ENCODE measurements at places on chromosomes 2 and 18. TPM values are rescaled to one million over a fixed set of nuclear protein-coding genes. Genes with fewer than 3 reads are reported as not detected.

DNA sequence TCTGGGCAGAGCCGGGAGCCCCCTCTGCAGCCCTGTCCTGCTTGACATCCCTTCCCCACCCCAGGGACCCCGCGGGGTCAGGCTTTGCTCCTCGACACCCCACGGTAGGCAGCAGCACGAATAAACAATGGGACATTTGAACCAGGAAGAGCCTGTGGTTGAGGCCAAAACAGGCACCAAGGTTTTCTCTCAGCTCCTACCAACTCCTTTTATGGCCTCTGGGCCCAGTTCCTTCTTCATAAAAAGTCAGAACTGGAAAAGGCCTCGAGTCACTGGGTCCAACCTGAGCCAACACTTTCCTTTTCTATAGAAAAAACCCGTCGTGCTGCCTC, 20.6 kb downstream of the TEX44 start:
- no peak for DNase-seq

GRCh38 chr2:4272261-4272858, 569.0 kb downstream of the DCDC2C start:
- no peak for DNase-seq

DNA sequence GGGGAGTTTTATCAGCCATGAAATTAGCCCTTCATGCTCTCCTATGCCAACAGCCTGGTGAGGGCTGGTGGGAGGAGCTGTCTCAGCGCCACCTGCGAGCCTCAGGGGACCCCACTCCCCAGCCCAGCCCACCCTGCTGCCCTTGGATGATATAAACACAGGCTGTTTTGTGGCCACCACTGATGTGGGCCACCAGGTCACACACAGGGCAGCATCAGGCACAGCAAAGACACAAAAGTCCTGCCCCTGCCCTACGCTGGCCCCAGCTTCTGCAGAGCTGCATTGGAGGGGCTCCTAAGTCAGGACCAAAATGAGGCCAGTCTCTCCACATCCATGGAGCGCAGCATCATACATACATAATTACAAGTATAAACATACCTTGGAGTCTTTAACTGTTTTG, 110.6 kb upstream of the TEX51 start:
- DNase-seq: no peak

GRCh38 chr2:128643221-128644065, 324.8 kb upstream of the HS6ST1 start:
- no peak for DNase-seq

DNA sequence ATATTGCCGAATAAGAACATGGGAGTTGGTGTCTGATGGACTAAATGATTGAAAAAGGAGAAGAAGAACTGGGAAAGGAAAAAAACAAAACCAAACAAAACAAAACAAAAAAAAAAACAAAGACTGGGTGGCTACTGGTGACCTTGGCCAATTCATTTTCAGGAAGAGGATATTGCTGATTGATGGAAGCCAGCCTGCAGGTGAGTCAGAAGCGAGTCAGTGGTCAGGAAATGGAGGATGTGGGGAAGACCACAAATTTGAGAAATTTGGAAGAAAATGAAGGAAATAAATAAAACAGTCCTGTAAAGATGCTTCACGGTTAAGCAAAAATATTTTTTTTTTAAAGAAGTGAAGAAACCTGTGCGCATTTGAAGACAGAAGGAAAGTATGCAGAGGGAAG, 296.9 kb downstream of the ZNF521 start:
- DNase-seq: no peak

DNA sequence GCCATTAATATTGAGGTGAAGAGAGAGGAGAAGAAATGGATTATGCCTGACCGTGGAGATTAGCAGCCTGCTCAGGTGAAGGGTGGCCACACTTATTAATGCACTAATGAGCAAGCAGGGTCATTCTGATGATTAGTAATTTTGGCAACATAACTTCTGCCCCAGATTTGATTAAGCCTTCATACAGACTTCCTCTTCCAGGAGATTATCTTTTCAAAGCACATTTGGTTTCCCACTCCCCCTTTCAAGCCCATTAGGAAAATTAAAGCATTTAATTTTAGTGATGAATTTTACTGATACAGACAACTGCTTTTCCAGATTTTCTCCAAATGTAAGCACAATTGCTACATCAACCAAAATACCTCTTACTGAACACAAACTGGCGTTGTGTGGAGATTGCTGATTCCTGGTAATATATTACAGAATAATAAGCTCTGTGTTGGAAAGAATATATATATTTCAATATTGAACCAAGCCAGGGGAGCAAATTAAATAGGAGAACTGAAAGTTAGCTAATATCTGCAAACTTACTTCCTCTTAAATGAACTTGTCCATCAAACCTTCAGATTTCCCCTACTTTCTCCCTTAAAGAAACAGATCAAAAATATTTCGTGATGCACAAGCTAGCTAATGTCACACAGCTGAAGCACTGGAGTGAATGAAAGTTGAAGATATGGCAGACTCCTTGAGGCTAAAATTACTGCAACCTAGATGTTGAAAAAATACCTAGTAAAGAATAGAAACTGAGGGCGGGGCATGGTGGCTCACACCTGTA, 140.8 kb downstream of the FAM210A start:
- peak; percentile 7 for DNase-seq

- DNase-seq: no peak
Measured at GRCh38 chr2:112529757-112530156, 12.5 kb upstream of the POLR1B start.

DNA sequence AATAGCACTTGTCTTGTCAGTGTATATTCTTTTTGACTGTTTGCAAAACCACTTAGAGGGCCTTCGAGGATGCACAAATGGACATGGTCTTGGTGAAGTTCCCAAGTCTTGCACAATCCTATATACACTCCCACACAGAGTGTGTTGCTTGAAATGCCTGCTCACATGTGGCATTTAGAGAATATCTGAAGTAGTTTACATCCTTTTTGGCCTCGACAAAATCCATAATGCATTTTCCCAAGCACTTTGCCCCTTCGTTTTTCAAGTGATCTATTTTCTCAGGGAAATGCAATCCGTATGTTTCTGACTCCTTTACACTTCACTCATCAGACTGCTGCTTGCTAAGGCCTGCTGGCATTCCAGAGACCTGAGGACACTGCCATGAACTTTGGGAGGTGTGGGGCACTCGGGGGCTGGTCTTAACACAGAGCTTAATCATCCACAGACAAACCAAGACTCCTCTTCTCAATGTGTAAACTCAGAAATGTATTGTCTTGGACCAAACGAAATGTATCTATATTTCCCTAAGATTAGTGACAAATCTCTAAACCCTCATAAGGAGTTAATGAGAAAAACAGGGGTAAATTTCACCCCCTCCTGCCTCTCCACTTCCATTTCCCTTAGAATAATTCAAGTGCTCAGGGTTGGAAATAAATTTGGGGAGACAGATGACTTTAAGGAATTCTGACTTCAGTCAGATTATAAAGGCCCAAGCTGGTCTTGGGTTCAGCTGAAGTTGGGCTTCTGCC, 219.3 kb upstream of the APCDD1 start:
- DNase-seq: no peak

DNA sequence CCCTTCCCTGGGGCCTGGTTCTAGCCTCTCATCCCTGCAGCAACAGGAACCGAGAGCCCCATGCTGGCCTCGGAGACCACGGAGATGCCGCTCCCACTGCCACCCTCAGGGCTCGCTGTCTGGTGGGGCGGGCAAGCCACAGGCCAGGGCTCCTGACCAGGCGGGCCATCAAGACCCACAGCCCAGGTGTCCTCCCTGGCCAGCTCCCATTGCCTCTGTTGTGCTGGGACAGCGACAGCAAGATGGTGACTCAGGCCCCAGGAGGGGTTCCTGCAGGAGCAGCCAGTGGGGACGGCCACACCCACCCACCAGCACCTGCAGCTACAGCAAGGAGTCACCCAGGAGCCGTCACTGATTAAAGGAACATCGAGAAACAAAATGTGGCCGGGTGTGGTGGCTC, 7.4 kb downstream of the KLHL30 start:
- no peak for DNase-seq

- no peak for DNase-seq
Measured at GRCh38 chr2:191303140-191304005, 58.2 kb downstream of the MYO1B start.

DNA sequence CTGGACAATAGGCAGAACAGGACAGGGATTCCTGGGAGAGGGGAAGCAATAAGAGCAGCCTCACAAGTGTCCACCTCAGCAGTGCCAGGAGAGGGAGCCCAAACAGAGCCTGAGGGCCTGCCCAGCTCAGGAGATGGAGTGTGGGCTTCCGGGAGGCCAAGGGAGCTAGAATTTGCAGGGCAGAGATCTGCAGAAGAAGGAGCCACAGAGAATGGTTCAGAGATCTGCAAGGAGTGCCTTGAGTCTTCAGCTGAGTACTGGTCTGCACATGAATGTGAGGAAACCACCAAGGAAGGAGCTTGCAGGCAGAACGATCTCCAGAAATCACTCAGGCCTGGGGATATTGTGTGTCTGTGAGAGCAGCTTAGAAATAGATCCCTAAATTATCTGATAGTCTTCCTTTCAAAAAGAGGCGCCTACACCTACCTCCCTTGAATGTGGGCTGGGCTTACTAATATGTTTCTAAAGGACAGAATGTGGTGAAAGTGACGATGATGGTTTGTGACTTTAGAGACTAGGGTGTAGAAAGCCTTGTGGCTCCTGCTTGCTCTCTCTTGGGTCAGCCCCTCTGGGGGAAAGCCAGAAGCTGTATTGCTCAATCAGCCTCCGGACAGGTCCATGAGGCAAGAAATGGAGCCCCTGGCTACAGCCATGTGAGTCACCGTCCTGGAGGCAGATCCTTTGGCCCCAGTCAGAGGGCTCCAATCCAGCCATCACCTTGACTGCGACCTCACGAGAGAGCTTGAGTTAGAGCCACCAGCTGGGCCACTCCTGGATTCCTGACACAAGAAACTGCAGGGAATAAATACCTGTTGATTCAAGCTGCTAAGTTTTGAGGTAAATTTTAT, 7.6 kb upstream of the LPIN1 start:
- DNase-seq: peak; percentile 90

- DNase-seq: no peak
Measured at GRCh38 chr2:225010804-225011203, 31.5 kb downstream of the DOCK10 start.

- DNase-seq: no peak
Measured at GRCh38 chr2:168145011-168145410, 102.4 kb downstream of the STK39 start.

DNA sequence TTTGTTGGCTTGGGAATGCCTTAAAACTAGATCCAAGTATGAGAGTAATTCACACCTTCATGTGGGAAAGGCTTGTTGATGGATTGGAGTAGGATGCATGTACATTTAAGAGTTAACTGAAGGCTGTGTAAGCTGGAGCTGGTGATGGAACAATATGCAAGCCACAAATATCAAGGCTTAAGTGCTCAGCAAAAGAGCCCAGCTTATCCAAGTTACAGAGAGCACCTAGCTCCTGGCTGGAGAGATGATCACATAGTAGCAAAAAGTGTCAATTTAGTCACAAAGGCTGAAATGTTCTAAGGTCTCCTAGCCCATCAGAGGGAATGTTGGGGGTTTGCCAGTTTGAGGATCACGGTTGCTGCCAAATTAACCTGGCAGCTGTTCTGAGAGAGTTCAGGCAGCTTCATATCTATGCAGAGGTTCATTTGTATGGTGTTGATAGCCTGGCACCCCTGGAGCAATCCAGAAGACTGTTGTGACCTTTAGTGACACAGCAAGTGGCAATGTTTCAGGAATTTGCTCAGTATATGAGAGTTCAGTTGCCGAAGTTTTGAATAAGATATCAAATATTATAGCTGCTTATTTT, 228.2 kb downstream of the DOK6 start:
- no peak for DNase-seq

GRCh38 chr2:65527451-65528240, 95.2 kb upstream of the SPRED2 start:
- no peak for DNase-seq

The MAP4K3 gene
- total RNA-seq: 26.2 TPM

The ANKRD62 gene
- total RNA-seq: not detected

The DSC2 gene
- total RNA-seq: 19.3 TPM

Data from right atrium auricular region (tissue), 2 donors.